ENCODE measurements at places on chromosomes 2 and 18.

DNA sequence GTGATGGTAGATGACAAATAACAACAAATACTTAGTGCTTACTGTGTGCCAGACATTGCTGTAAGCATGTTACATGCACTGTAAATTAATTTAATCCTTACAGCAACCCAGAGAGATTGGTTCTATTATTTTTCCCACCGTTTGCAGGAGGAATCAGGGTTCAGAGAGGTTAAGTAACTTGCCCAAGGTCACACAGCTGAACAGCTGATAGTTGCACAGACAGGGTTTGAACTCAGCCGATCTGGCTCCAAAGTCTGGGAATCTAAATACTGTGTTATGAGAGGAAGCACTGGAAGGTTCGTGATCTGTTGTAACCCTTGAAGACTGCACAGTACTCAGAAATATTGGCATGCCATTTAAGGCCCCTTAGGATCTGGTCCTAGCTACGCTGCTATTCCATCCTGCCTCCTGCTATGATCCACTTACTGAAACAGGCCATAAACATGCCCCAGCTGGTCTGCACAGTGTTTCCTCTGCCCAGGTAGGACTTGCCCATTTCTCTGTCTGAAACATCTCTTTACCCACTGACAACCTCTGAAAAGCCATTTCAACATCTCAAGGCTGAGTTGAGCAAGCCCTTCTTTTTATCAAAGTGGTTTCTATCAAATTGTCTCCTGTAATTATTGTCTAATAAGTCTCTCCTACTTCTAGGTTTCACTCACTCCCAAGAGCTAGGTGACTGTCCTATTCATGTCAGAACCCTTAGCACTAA lies 40.4 kb upstream of the MRPL33 start:
- DNase-seq, result no peak

GRCh38 chr2:97844311-97844859 lies 131.0 kb downstream of the ZAP70 start:
- no peak for DNase-seq

DNA sequence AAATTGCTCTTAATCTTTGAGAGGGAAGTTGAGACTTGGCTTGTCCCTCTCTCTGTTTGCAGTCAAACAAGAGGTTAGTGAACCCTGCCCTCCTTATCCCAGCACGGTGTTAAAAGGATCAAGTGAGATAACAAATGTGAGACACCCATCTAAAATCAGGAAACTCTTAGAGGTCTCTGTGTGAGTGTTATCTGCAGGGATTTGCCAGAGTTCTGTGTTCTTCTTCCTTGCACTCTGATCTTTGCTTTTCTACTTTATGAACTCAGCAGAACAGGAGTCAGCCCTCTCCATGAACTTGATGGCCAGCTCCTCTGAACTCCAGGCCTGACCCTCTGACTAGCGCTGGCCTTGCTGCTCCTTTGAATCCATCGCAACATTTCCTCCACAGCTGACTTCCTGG lies 123.8 kb downstream of the NCKAP5 start:
- no peak for DNase-seq

- no peak for DNase-seq
These were observed 440.9 kb downstream of the IRS1 start for GRCh38 chr2:226358688-226359087.

DNA sequence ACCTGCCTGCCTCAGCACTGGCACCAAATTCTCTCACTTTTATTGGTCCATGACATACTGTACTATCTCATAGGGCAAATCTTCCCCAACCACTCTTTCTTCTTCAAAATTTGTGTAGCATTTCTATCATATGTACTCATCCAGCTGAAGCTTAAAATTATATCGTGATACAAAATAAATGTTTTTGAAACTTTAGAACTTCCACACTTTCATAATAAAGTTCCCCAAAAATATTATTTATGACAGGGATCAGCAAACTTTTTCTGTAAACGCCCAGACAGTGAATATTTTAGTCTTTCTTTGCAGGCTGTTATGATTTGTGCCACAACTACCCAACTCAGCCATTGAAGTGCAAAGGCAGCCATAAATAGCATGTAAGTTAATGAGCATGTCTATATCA lies 76.2 kb upstream of the POU3F3 start:
- no peak for DNase-seq

- DNase-seq, result no peak
These were observed 34.6 kb downstream of the EFEMP1 start for GRCh38 chr2:55888936-55889335.

DNA sequence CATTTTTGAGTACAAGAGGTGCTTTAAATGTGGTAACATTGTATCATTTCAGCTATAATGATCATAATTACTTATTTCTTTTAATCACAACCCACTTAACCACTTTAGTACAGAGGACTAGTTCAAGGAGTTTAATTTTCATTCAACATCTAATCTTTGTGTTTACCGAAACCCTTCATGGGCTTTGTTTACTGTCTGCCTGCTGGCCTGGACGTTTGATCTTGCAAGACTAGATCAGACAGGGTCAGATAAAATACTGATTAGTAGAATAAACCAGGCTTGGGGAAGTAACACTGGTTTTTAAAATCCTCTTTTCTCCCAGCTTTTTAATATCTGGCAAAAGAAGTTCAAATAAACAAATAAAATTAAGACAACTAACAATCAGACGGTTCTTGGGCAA lies 93.6 kb downstream of the SATB2 start:
- no peak for DNase-seq

DNA sequence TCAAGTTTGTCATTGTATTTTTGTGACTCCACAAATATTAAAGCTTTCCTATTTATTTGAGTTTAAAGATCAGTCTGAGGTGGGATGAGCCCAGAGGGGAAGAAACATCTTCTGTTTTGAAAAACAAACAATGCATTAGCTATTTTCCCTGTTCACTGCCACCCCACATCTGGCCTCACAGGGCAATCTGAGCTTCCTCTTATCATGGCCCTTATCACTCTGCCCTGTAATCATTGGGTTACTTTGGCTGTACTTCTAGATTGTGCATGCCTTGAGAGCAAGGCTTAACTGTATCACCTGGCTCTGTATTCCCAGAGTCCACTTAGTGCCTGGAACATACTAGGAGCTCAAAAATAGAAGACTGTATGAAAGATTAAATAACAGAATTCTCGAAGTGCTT lies 241.6 kb upstream of the NT5C1B start:
- no peak for DNase-seq

DNA sequence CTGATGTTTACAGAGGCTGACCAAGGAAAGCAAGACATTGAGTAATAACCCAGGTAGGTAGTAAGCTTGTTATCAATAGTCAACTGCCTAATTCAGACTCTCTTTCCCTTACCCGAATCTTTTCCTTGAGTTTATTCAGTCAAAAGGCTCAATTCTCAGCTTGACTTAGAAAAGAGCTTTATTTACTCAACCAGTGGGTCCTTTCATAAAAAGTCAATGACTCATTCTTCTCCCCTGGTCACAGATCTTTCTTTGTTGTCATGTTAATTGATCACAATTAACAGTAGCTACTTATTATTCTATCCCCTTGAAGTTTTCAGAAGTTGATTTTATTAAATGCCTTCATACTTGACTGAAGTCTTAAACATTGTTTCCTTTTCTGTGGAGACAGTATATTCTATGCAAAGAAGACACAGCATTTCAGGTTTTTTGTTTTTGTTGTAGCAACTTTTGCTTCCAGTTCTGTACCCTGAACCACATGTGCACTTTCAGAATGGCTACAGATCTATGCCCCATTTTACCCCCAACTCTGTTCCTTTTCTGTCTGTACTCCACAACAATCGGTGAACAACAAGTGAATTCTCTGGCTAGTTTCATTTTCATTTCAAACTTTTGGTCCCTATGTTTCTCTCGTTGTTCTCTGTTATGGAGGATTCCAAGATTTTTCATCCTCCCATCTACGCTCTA lies 428.3 kb downstream of the NCKAP5 start:
- no peak for DNase-seq

DNA sequence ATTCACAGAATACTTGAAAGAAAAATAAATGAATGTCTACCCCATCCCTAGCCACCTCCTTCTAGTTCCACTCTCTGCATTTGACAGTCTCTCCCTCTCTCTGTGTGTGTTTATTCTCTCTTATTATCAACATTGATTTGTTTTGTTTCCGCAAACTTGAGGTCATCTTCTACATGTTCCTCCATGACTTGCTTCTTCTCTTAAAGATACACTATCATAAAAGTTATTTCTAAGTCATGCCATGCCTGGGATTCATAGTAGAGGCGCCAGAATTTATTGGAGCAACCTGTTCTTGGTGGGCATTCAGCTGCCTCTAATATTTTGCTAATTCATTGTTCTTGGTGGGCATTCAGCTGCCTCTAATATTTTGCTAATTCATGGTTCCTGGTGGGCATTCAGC lies 58.9 kb upstream of the SMAD7 start:
- no peak for DNase-seq

DNA sequence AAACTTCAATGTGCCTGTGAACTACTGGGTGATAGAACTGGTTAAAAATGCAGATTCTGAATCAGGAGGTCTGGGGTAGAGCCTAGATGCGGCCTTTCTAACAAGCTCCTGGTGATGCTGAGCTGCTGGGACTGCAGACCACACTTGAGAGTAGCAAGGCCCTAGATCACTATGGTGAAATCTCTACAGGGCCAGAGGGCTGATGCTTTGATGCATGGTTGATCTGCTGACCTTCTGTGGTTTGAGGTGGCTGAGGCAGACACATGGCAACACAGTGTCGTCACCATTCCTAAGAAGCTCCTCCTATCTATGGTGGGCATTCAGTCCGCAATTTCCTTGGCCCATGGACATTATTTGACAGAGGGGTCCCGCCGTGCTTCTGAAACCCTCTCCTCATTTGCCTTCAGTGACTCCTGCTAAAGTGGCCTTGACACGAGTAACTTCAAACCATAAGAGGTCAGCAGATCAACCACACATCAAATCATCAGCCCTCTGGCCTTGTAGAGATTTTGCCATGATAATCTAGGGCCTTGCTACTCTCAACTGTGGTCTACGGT lies 19.8 kb downstream of the CCDC68 start:
- DNase-seq, result no peak

DNA sequence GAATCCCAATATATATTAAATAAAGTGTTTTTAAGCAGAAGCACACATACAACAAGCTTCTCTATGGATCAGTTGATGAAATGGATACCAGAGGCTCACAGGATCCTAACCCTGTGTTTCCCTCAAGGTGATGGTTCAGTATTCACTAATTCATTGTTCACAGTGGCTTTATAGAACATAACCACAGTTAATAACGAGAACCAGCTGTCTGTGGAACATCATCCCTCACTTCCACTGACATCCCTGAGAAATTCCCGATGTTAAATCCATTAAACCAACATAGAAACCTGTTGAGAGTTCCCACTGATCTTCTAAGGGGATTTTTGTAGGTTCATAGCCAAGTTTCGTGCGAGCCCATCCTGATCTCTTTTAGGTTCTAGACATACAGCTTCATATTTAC lies 29.0 kb downstream of the CCDC195 start:
- no peak for DNase-seq

DNA sequence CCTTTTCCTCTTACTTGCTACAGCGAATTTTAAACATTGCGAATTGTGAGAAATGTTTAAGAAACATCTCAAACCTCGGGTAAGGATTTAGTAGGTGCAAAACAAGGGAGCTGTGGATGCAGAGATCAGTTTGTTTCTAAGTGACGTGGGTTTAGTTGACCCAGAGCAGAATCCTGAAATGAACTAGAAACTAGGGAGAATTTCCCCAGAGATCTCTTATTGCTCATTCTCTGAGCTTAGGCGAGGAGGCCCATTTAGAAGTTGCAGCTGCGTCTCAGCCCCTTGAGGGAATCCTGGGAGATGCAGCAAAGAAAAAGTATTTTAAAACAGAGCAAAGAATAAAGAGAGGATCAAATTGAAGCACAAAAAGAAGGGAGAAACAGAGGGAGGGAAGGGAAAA lies 29.3 kb downstream of the FAM124B start:
- no peak for DNase-seq

- no peak for DNase-seq
These were observed 472.6 kb downstream of the ARHGAP15 start for GRCh38 chr2:143601828-143602227.

DNA sequence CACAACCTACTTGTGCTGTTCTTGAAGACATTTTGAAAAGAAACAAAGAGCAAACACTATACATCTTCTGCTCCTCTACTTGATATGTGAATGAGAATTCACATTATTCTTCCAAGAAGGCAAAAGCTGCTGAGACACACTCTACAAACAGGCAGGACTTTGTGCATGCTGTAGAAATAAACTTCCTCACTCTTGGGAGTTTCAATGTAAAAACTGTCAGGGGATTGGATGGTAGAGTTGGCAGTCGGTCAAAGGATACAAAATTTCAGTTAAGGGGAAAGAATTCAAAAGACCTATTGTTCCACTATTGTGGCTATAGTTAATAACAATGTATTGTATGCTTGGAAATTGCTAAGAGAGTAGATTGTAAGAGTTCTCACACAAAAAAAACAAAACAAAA lies 196.3 kb downstream of the MC4R start:
- no peak for DNase-seq

- no peak for DNase-seq
These were observed 326.4 kb upstream of the SPHKAP start for GRCh38 chr2:228507870-228508269.

- no peak for DNase-seq
These were observed 450.2 kb upstream of the KLHL29 start for GRCh38 chr2:22934747-22935146.

GRCh38 chr2:5022061-5022460 lies 670.1 kb upstream of the SOX11 start:
- no peak for DNase-seq

DNA sequence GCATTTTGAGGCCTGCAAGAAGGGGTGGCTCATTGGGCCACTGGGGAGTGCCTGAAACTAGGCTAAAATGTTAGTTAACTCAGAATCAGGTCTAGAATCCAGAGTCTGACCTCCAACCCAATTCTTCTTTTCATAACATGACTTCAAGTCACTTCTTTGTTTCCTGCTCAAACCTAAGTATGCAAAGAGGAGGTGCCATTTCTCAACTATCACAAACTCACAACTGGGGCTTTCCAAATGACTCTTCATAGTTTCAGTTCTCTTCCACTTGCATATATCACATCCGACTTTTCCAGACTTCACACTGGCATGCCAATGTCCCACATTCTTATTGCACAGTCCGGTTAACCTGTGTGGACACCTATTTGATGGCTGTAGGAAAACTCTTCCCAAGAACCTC lies 211.6 kb downstream of the TCF4 start:
- no peak for DNase-seq

DNA sequence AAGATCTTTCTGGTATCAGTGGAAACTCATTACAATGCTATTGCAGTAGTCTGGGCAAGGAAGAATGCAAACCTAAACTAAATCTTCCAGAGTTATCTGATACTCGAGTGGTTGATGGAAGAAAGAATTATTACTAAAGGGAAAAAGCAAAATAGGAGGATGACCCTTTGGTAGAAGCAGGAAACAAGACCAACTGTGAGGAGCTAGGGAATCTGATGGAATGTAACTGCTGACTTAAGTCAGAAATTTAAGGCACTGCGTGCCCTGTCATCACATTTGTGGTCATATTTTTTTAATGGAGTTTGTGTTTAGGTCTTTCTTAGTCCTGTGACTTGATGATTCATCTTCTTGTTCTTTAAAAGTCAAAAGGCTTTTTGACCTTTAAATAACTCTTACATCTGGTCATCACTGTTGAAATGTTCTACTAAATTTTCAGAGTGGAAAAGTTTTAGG lies 36.5 kb upstream of the ARMC9 start:
- DNase-seq, result no peak

- DNase-seq, result no peak
These were observed 4.5 kb upstream of the GDF7 start for GRCh38 chr2:20662308-20662937.

- DNase-seq, result no peak
These were observed 16.7 kb downstream of the RNF144A start for GRCh38 chr2:6933911-6934310.

- DNase-seq, result no peak
These were observed 326.4 kb downstream of the THSD7B start for GRCh38 chr2:137091704-137092103.

Data from left forelimb (tissue), 1 donor.